Brain microvascular endothelial cell (primary cell): ENCODE measurements at places on chromosomes 1 and 21.
A peak's percentile ranks its signal among the peaks of the same experiment; 100 is the strongest.

- DNase-seq, result peak; percentile 57
Observed at GRCh38 chr1:43522776-43523480, 7.8 kb upstream of the PTPRF start.

DNA sequence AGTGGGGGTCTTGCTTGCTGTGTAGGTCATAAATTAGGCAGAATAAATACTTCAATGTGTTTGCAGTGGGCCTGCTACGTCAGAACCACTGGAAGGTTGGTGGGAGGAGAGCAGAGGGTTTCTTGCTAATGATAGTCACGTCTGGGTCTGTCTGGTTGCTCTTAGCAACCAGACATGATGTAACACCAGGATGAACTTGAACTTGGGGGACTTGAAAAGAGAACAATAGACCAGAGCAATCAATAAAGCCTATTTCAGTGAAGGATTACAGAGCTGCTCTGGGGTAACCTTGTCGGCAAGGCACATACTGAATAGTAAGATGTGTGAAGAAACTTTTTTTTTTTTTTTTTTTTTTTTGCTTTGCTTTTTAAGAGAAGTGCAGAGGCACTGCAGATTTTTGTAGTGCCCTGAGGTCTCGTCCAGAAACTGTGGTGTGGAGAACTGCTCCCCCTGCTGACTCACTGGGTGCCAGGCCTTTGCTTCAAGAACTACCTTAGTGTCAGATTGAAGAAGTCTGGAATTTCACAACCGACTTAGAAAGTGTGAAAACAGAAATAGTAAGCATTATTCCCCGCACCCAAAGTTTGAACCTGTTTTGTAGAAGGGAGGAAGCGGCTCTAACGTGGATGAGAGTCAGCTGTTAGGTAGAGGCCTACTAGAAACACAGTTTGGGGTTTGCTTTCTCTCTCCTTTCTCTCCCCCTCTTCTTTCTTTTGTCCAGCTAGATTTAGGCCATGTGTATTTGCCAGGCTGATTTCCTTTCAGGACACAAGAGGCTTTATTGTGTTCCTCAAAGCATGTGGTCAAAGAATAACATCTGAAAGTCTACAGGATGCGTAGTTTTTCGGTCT, 271.6 kb downstream of the TM2D1 start:
- DNase-seq, result peak; percentile 96

DNA sequence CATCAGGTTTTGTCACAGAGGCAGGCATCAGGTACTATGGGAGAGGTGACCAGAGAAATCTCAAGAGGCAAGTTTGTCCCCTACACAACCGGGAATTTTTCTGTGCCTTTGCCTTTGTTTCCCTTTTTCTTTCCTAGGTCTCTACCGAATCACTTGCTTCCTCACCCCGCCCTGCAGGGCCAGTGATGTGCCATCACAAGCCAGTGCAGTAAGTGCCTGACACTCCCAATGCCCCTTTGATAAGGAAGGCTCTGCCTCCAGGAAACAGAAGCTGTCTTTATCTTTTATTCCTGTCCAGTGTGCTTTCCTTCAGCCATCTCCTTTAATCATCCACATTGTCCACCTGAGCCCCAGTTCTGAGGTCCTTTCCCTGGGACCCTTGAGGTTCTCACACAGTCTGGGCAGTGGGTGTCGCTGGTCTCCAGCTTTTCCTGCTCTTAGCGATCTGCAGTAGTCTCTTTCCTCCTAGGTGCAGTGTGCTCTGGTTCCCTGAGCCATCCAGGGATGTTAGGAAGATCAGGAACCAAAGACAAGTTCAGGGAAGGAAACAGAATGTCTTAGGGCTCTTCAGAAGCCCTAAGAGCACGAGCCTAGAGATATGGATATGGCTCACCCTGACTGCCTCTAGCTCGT, 36.6 kb downstream of the GJA5 start:
- peak; percentile 12 for DNase-seq

DNA sequence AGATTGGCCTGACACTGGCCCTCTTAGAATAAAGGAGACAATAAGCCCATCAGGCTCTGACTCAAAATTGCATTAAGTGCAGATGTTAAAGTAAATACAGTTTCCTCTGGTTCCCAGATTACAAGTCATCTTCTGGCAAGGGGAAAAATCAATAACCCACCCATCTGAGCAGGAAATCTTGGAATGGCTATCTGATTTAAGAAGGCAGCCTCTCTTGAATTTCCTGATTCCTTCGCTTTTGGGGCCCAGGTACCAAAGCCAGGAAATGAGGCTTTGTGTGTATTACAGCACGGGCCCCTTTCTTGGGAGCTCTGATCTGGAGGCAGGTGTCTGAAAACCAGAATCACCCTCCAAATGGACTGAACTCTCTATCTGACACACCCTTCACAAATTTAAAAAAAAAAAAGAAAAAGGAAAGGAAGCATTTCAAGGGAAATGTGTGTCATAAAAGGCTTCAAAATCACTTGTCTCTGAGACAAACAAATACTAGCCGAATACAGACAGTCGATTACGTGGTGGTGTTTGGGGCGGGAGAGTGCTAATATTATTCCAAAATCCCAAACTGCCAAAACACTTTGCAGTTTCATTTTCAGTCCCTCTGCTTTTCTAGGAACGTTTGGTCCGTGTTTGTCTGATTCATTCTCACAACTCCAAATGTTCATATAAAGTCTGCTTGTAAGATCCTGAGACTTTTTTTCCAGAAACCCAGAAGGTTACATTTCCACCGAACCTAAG, 240.9 kb upstream of the CAMK1G start:
- DNase-seq, result no peak

- DNase-seq, result no peak
Observed at GRCh38 chr1:178645157-178645807, 79.8 kb upstream of the RALGPS2 start.

GRCh38 chr1:51916587-51917405, 38.3 kb upstream of the NRDC start:
- no peak for DNase-seq

DNA sequence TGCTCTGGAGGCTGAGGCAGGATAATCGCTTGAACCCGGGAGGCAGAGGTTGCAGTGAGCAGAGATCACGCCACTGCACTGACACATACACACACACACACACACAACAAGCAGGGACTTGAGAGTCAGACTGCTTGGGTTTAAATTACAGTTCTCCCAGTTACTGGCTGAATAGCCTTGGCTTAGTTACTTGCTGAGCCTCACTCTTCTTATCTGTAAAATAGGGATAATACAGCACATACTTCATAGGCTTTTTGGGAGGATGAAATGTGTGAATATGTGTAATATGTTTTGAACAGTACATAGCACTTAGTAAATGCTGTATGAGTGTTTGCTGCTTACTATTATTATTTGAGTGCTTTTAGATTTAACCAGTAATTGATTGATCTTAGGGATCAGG, 23.8 kb downstream of the CDC42 start:
- DNase-seq, result no peak

DNA sequence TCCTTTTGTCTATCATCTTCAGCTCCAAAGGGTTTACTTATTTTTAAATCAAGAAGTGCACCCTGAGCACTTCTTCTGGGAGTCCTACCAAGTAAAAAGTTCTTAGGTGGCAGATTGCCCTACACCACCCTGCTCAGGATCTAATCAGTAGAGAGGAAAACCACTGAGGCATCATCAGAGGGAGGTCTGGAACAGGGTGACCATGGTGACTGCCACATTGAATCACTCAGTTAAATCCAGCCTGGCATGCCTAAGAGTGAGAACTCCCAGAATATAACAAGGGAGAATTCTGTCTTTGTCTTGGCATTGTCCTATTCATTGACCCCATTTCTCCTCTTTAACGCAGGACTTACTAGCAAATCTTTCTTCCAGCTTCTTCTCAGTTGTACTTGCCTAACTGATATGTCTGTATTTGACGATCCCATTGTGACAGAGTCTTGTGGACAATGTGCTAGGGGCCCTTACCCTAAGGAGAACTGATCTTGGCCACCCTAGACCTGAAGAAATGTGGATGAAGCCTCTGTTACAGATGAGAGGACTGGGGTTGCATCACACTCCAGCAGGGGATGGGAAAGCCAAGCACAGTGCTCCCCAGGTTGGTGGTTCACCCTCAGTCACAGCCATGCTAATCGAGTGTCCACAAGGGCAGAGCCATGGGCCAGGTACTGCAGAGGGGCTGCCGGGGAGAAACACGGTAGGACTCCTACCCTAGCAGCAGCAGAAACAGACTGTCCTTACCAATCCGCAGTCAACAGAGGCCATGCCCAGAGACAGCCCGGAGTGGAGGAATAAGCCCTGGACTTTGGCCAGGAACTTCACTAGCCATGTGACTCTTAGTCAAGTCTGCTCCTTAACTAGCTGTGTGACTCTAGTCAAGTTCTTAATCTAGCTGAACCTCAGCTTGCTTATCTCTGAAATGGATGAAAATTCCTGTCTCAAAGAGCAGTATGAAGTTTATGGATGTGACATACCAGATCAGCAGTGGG, 15.4 kb downstream of the PKP1 start:
- no peak for DNase-seq

- DNase-seq, result no peak
Observed at GRCh38 chr1:168980180-168980579, 126.3 kb upstream of the ATP1B1 start.

DNA sequence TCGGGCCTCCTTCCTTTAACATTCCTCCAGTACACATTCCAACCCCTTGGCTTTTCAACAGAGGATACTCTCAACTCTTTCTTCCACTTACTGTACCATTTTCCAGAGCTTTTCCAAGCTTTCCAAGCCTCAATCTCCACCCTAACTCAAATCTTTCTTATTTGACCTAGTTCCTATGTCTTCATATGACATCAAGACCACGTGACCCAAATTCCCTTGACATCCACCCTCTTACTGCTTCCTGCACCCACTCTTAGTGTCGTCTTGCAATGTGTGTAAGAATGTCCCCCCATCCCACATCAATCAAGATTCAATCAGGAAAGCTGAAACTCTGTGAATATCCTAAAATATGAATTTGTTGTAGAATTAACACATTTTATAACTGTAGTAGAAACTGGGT, 155.0 kb downstream of the OMA1 start:
- DNase-seq, result no peak

DNA sequence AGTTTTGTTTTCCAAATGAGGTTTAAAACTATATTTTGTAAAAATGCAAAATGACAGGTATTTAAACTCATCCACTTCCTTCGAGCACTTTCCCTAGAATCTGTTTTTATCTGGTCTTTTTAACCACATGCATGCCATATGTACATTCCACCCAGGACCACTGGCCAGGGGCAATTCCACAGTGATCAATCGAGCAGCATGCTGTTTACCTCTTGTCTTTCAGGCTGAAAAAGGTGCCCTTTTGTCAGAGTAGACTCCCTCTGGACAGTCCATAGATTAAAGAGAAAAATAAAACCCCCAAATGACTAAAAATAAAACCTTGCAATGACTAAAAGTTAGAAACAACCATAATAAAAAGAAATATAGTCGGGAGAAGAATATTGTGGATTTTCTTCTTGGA, 313.3 kb downstream of the LMO4 start:
- no peak for DNase-seq

DNA sequence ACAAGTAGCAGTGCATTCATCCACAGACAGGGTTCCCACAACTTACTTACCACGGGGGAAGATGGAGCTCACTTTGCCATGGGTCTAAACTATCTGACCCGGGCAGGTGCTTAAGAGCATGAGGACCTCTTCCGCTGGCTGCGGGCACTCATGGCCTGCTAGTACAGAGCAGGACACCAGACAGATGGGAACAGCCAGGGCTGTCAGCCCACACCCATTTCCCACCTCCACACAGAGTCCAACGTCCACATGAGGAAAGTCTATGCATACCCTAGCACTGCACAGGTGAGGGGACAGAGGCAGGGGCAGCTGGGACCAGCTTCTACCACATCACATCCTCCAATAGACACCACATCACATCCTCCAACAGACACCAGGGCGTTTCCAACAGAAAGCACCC, 35.8 kb upstream of the PRDM15 start:
- DNase-seq, result no peak

GRCh38 chr1:2882966-2883696, 81.6 kb upstream of the TTC34 start:
- no peak for DNase-seq

GRCh38 chr21:41032541-41032940, 135.4 kb upstream of the BACE2 start:
- DNase-seq, result no peak

GRCh38 chr1:90048043-90048442, 53.1 kb downstream of the ZNF326 start:
- no peak for DNase-seq

- DNase-seq, result no peak
Observed at GRCh38 chr1:199089393-199090122, 450.7 kb downstream of the PTPRC start.

- DNase-seq, result no peak
Observed at GRCh38 chr21:36541721-36542139, 61.8 kb upstream of the CLDN14 start.

- DNase-seq, result no peak
Observed at GRCh38 chr1:192993426-192994085, 65.6 kb downstream of the UCHL5 start.

DNA sequence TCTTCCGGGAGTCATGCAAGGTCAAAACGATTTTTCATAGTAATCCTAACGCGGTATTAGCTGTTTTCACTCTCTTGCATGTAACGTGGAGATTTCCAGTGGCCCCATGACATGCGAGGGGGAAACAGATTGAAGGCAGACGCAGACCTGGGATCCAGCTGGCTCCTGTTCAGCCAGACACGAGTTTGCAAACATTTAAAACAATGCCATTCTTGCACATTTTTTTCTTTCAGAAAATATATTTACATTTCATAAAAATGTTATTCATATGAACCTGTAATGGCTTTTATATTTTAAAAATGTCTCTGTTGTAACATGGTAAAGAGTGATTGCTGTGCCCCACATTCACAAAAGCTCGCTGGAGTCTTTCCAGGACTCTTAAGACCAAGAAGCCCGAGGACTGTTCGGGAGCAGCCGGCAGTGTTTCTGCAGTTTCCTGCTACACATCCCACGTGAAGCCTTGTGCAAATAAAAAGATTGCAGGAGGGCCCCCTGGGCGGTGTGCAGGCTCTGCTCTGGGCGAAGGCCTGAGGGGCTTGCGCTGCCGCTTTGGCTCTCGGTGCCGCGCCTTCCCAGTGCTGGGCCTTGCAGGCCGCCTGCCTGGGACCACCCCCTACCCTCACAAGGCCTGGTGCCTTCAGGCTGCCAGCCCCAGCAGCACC, 184.9 kb downstream of the DYRK1A start:
- peak; percentile 5 for DNase-seq

DNA sequence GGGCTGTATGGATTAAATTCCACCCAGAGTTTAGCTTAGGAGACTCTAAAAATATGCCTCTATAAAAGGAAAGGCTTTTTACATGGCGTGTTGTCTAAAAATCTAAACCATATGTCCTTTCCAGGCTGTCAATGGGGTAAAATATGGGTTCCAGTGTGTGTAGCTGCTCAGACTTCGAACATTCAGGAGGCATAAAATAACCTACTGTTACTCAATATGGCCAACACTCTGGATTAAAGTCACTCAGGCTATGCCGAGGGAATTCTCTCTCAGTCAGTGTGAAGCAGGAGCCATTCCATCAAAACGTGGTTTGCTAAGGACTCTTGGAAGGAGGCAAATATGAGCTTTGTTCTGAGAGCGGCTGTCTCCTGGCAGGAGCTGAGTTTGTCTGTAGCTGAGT, 135.3 kb downstream of the RUNX1 start:
- DNase-seq, result no peak
